ENCODE measurements at places on chromosomes 5 and 9. TPM values are rescaled to one million over a fixed set of nuclear protein-coding genes. Genes with fewer than 3 reads are reported as not detected.

TEK gene
- 1.2 TPM for total RNA-seq

EQTN gene
- not detected for total RNA-seq

WWC1 gene
- 7.6 TPM for total RNA-seq

PLPPR1 gene
- not detected for total RNA-seq

CATSPER3 gene
- total RNA-seq: not detected

CDKN2AIPNL gene
- total RNA-seq: 15.4 TPM

NEUROG1 gene
- total RNA-seq: not detected

RNF183 gene
- total RNA-seq: not detected

BTNL8 gene
- total RNA-seq: not detected

PGM5 gene
- total RNA-seq: 1.7 TPM

NMUR2 gene
- total RNA-seq: not detected

FUT7 gene
- total RNA-seq: not detected

VPS13A gene
- 4.4 TPM for total RNA-seq

C8G gene
- total RNA-seq: not detected

EEIG1 gene
- total RNA-seq: 13.5 TPM

SHC3 gene
- total RNA-seq: 4.5 TPM

CDK9 gene
- 59.7 TPM for total RNA-seq

AGPAT2 gene
- 42.3 TPM for total RNA-seq

TAF11L6 gene
- total RNA-seq: not detected

TAF11L5 gene
- not detected for total RNA-seq

CEL gene
- 0.10 TPM for total RNA-seq

SH3TC2 gene
- total RNA-seq: 0.24 TPM

PCA3 gene
- not detected for total RNA-seq

IL3 gene
- total RNA-seq: not detected

GPR150 gene
- 0.20 TPM for total RNA-seq

Measured in cardiac ventricle fibroblast (primary cell).